ENCODE measurements at places on chromosomes 12 and 14. TPM values are rescaled to one million over a fixed set of nuclear protein-coding genes. Genes with fewer than 3 reads are reported as not detected.

The TEX52 gene
- total RNA-seq, result not detected

DNA sequence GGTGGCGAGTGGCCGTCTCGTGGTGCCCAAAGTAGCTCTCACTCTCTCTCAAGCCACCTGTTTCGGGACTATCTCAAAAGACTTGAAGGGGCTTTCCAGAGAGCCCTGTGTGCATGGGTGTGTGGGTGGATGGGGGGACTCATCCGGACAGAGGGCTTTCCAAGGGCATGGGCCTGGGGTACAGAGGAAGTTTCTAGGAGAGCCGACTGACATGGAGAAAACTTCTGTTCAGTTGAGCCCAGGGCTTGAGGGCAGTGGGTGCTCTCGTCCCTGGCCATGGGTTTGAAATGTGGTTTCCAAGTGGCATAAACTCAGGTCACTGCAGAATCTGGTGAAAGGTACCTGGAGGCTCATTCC is 47.4 kb upstream of the MEG3 start:
- no peak for DNase-seq

The SCNN1A gene
- 5.7 TPM for total RNA-seq

The NFE2 gene
- total RNA-seq, result 0.63 TPM

GRCh38 chr14:67167420-67168109 is 21.7 kb upstream of the GARIN2 start:
- DNase-seq, result no peak

- no peak for DNase-seq
Measured at GRCh38 chr12:53803194-53803593, 51.4 kb upstream of the CISTR start.

DNA sequence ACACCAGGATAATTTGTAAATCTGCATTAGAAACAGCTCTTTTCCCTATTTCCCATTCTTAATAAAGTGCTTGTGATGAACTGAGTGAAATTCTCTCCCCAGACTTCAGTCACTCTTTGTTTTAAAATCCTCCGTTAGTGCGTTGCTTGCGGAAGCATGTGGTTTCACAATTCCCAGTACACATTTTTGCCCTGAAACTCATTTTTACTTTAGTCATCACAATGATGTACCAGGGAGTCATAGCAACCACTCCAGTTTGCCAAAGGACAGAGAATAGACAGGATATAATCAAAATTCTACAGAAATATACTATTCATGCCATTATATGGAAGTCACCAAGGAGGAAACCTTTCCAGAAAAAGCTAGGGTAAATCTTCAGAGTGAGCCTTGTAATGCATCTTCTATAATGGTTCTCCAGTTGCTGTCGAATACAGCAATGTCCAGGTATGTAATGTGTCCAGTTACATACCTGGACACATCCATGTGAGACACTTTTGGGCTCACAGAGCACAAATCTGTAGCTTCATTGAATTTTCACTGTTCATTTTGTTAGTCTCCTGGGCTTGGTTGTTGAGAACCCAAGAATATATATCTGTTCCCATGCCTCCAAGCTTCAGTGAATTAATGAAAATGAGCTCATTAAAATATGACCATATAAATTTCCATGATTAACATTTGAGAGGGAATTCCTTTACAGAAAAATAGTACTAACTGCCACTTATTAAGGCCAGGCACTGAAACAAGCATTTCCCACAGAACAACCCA is 57.8 kb downstream of the GPR135 start:
- no peak for DNase-seq

The ASCL1 gene
- 0.32 TPM for total RNA-seq

The OAS1 gene
- 28.9 TPM for total RNA-seq

The CACNA1C gene
- 25.7 TPM for total RNA-seq

The CELA1 gene
- not detected for total RNA-seq

GRCh38 chr12:51900323-51900889 is 6.9 kb upstream of the ACVRL1 start:
- no peak for DNase-seq

The RNF212B gene
- total RNA-seq, result not detected

The A2M gene
- 428 TPM for total RNA-seq

DNA sequence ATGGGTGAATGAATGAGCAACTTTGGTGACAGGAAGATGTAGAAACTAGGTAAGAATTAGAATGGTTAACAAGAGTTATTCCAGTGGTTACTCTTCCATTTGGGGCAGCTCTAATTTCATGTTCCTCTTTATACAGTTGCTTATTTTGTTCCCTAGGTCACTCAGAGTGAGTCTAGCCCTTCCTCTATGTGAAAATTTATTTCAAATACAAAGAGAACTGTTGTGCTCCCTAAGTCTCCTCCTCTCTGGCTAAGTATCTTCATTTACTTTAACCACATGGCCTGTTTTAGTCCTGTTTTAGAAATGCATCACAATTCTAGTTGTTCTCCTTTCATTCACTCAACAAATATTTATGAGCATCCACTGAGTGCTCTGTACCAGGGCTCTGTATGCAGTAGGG is 51.1 kb upstream of the HIF1A start:
- DNase-seq, result no peak

- DNase-seq, result no peak
Measured at GRCh38 chr12:130596241-130596640, 119.9 kb downstream of the RIMBP2 start.

GRCh38 chr14:105926373-105927095 is 400.2 kb downstream of the TMEM121 start:
- DNase-seq, result no peak

The INHBC gene
- not detected for total RNA-seq

The ANO2 gene
- total RNA-seq, result 8.8 TPM

- no peak for DNase-seq
Measured at GRCh38 chr12:109640961-109641360, 67.4 kb downstream of the MVK start.

The CCDC177 gene
- 0.05 TPM for total RNA-seq

DNA sequence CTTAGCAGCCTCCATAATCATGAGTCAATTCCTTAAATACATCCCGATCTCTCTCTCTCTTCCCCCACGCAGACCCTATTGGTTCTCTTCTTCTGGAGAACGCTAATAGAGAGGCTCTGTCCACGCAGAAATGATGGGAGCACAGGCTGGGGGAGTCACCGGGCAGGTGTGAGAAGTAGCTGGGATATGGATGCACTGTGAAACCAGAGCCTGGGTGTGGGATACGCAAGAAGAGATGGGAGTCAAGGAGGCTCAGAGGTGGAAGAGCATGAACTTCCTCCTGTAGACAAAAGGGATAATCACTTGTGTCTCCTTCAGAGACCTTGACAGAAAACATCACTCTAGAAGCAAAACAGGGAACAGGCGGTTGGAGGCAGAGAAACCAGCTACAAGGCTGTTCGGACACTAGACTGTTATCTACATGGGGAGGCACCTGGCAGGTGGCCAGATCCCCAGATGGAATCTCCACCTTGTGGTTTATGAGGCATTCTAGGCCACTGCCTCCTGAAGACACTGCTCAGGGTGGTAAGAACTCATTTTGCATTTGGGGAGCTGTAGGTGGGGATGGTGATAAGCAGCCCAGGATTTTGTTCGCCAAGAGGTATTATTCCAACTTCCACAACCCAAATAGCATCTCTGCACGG is 7.2 kb upstream of the SELPLG start:
- DNase-seq, result no peak

GRCh38 chr12:110337912-110338710 is 57.1 kb downstream of the ATP2A2 start:
- DNase-seq, result no peak

The KITLG gene
- total RNA-seq, result 75.7 TPM

The PROX2 gene
- total RNA-seq, result not detected

- DNase-seq, result no peak
Measured at GRCh38 chr12:120376416-120376815, 7.5 kb upstream of the MSI1 start.

DNA sequence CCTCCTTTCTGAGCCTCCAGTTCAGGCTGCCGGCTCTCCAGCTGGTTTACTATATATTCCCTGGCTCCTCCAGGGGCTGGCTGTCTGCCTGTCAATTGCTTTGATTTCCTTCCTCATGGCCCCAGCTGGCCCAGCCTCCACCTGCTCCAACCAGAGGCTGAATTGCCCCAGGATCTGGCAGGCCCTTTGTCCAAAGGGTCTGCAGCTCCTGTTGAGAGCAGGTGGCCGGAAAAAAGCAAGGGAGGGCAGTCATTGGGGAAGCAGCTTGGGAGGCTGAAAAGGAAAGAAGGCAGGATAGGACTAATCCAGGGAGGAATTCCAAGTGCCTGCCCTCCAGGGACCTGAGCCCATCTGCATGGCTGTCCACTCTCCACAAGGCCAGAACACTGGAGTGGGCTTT is 25.3 kb downstream of the PAH start:
- no peak for DNase-seq

DNA sequence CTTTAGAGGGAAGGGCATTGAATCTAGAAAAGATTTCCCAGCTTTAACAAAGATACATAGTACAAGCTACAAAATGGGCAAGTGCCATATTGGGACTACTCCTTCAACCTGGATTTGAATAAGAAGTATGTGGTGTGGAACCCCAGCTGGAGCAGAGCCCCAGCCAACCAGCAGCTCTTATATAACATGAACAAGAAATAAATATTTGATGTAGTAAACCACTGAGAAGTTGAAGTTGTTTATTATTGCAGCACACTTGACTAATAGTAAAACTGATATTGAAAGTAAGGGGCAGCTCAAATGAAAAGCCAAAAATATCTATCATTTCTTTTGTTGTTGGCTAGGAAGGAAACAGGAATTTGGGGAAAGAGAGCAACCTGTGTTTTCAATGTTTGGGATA is 701.8 kb downstream of the TMTC2 start:
- DNase-seq, result no peak

DNA sequence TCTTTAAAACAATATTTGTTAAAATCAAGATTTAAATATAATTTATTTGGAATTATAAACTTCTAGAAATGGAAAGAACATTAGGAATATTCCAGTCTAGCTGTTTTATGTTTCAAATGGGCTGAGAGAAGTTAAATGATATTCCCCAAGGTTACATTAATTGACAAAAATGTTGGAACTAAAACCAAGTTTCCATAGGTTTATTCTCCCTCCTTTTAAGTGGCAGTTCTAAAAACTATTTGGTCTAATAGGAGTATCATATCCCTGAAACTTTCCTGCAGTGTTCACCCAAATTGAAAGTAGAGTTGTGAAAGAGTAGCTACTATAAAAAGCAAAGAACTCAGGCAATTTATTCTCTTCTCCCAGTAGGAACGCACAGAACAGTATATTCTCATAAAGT is 1185.5 kb downstream of the LRFN5 start:
- DNase-seq, result no peak

- no peak for DNase-seq
Measured at GRCh38 chr14:24145690-24146452, 539 bp downstream of the PSME2 start.

DNA sequence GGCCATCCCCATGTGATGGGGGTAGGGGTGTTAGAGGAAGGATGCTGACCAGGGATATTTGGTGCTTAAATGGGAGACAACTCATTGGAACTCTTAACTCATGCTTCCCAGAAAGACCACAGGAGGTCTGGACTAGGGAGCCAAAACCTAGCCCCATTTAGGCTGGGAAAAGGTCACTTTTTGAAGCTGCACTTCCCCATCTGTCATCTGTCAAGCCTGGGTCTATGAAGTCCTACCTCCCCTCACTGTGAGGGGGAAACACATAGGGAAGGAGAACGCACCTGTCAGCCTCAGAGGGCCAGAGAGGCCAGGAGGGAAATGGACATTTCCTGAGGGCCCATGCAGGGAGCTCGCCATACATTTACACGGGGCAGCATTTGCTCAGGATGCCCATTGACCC is 321.0 kb downstream of the BCL11B start:
- DNase-seq, result no peak

The BCL2L14 gene
- 3.4 TPM for total RNA-seq

DNA sequence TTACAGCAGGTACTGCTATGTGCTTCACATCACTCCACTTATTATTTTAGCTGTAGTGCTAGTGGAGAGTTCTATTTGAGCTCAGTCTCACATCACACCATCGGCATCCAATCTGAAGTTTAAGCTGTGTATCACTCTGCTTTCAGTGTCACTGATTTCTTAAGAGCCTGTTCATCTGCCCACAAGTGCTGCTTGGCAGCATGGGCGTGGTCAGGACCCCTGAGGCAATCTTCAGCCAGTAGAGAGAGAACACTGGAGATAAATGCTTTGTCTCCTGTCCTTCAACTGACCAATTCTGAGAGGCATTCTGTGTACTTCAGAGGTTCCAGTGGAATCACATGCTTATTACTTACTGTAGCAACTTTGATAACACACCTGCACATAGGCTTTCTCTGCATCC is 728.8 kb downstream of the RPS29 start:
- no peak for DNase-seq

DNA sequence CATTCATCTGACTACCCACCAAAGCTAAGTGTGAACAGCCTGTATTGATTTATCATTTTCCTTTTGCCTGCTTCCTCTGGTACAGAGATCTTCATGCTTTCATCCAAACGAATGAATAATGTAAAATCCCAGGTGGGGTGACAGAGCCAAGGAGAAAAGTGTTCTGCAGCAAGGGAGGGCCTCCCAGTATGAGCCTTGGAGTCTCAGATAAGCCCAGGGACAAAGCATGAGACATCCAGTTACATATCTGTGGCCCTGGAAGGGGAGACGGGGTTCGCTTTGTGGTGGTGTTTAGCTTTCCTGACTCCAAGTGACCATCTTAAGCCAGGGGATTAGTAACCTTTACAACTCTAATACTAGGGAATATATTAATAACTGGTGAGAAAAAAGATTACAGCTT is 177.1 kb downstream of the ETV6 start:
- DNase-seq, result no peak

The DNAJC22 gene
- total RNA-seq, result 1.0 TPM

DNA sequence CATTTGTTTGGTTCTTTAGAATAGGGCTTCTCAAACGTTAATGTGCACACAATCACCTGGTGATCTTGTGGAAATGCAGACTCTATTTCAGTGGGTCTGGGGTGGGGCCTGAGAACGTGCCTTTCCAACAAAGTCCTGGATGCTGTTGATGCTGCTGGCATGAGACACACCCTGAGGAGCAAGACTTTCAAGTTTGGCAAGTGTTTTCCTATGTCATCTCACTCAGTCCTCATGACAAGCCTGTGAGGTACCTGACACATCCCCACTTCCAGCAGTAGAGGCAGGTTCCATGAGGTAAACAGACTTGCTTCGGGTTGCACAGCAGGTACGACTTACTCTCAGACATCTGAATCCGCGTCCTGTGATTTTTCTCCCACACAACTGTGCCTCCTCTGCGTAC is 147.1 kb downstream of the MYRFL start:
- DNase-seq, result no peak

The KNTC1 gene
- total RNA-seq, result 73.9 TPM

GRCh38 chr12:91947459-91947858 is 198.2 kb downstream of the BTG1 start:
- DNase-seq, result no peak

The COPS7A gene
- total RNA-seq, result 35.6 TPM
